KBM-7 (cell line): ENCODE measurements at places on chromosomes 7 and 10.

DNA sequence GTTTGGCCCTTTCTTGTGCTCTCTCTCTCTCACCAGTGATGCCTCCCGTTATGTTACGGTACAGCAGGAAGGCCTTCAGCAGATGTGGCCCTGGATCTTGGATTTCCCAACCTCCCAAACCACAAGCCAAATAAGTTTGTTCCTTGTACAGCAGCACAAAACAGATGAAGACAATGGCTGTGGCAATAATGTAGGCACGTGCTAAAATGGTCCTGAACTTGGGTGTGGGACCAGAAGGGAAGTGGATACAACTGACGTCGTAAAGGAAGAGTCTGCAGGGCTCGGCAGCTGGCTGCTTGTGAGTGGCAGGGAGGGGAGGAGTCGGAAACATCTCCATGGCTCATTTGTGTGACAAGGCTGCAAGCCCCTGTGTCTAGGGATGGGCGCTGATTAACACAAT, 26.8 kb downstream of the PROSER2 start:
- peak; percentile 88 for DNase-seq

- no peak for DNase-seq
Measured at GRCh38 chr10:77553966-77554365, 83.6 kb downstream of the KCNMA1 start.

GRCh38 chr10:28284126-28284525, 18.7 kb downstream of the MPP7 start:
- no peak for DNase-seq

GRCh38 chr7:150791304-150791703, 8.9 kb downstream of the TMEM176B start:
- no peak for DNase-seq

DNA sequence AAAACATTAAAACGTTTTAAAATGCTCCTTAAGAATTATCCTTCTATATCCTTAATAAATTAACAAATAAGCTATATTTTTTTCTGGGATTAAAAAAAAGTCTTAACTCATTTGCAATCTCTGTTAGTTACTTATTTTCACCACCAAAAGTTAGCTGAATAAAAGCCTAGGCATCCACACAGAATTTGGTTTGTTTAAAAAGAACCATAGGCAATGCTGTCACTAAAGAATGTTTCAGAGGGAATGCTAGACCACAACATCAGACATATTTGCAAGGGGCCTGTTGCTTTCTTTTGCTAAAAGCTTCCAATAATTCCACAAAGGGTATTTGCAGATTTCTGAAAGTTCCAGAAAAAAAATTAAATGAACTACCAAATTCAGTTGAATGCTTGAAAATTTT, 244.2 kb downstream of the POU6F2 start:
- no peak for DNase-seq

DNA sequence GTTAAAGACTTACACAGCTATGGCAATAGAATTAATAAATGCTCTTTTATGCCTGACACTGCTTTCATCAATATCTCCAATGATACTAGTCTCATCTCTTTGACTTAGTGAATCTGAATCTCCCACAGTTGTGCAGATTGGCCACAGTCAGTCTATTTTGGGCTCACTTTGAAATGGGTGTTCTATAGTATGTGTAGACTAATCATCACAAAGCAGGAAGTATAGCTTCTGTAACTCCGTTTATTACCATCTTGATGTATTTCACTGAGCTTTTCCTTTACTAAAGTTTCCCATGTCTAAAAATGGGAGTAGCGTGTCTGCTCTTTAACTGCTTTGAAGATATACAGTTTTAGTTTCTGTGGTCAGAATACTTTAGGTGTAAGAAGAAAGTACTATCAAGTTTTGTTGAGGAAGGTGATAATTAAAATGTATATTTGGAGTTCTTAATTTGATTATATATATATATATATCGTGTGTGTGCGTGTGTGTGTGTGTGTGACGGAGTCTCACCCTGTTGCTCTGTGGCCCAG, 70.1 kb downstream of the ST7 start:
- no peak for DNase-seq

GRCh38 chr10:43094085-43094484, 17.2 kb downstream of the RET start:
- DNase-seq = no peak

DNA sequence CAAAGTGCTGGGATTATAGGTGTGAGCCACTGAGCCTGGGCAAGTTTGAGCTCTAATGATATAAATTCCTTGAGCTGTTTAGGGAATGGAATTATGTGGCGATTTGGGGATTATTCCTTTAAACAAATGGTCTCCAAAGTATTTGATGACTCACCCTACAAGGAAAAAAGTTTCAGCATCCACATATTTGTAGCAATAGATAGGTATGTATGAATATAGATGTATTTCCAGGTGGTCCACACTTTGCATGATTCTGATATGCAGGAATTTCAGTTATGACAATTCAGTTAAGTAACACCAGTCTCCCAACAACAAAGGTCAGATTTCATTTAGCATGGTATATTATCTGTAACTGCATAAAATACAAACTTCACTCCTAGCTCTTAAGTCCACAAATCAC, 92.2 kb downstream of the ZNF248 start:
- DNase-seq = no peak

- DNase-seq = no peak
Measured at GRCh38 chr10:116099023-116099420, 174.0 kb downstream of the GFRA1 start.

- DNase-seq = no peak
Measured at GRCh38 chr7:116500078-116500853, 728 bp downstream of the CAV2 start.

DNA sequence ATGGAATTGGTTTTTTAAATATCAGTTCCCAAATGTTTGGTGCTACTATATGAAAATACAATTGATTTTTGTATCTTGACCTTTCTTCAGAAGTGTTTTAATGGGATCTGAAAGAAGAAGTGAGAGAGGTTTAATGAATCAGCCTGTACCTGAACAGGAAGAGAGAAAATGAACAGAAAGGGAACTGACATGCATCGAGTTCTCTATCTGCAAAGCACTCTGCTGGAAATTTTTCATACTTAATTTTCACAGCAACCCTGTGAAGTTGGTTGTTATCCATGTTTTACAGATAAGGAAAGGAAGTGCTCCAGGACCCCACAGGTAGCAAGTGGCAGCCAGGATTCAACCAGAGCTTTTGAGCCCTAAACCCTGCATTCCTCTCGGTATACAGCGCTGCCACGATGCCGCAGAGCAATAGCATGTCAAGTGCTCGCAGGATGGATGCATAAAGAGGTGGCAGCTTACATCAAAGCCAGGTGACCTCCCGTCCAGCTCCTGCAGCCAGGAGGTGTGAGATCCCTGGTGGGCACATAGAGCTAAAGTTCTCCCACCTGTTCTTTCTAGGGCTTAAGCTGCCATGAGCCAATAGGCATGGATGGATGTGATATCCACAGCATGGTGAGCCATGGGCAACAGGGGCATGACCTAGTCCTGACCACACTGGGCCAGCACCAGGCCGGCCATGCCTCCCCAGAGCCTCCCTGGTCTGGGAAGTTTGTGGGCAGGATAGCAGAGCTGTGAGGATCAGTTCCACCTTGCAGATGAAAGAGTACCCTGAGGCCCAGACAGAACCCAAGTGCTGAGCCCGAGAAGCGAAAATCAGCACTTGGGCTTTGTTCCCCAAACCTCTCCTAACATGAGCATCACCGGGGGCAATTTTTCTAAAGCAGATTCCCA, 57.2 kb downstream of the CALML3 start:
- no peak for DNase-seq

GRCh38 chr7:100691676-100692577, 2.1 kb downstream of the GIGYF1 start:
- peak; percentile 85 for DNase-seq

DNA sequence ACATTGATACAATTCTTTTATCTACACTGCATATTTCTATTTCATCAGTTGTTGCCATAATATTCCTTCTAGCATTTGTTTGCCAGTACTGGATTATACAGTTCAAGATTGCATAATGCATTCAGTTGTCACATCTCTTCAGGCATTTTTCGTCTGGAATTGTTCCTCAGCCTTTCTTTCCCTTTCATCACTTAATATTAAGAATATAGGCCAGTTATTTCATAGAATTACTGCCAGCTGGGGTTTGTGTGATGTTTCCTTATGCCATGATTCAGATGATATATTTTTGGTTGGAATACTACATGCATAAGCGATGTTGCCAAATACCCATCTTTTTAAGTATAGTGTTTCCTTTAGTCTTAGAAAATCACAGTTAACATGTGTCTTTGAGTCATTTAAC, 20.8 kb downstream of the KIFBP start:
- DNase-seq = no peak

DNA sequence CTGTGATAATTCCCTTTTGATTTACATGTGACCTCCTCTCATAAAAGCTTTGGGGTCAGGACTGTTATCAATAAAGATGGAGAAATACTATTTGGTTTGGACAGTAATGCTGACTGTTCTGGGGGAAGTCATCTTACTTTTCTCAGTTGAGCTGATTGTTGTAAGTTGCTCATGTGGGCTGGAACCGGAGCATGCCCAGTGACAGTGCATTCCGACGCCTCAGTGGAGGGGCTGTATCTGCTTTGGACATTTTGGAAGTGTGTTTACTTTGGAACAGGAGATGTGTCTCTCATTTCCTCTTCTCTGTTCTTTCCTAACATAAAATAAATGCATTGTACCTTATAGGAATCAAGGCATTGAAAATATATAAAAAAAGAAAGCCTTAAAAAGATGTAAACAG, 30.1 kb downstream of the RBM33 start:
- DNase-seq = no peak

GRCh38 chr7:29410996-29411395, 152.6 kb upstream of the PRR15 start:
- DNase-seq = no peak

GRCh38 chr10:1754506-1755153, 17.3 kb upstream of the ADARB2 start:
- DNase-seq = no peak

DNA sequence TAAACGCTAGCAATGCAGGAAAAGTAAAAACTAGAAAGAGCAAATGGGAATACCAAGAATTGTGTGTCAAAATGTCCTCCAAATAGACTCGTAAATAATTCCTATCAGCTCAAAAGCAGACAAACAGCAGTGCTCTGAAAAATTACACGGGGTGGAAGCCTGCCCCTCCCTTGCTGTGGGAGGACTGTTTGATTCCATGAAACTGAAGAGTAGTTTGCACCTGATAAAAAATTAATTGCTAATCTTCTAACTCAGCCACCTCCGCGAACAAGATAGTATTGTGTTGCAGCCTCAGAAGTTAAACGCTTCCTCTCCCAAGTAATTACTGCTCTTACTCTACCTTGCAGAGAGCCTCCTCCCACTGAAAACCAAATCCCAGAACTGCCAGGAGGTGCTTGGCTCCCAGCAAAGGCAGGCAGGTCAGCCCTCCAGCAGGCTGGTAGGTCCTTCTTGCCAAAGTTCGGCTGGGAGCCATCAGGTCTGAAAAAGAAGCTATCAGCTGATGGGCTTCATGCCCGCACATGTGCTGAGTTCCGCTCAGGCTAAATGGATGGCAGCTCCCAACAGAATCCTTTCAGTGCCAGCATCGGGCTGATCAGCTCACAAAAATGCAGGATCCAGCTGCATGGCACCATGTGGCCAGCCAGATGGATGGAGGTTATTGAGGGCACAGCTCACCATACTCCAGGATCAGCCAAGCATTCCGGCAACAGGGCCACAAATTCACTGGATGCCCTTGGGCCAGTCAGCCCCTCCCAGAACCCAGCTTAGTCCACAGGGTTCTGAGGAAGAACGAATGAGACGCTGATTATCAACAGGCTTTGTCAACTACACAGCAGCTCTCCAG, 37.1 kb downstream of the MAD1L1 start:
- no peak for DNase-seq

DNA sequence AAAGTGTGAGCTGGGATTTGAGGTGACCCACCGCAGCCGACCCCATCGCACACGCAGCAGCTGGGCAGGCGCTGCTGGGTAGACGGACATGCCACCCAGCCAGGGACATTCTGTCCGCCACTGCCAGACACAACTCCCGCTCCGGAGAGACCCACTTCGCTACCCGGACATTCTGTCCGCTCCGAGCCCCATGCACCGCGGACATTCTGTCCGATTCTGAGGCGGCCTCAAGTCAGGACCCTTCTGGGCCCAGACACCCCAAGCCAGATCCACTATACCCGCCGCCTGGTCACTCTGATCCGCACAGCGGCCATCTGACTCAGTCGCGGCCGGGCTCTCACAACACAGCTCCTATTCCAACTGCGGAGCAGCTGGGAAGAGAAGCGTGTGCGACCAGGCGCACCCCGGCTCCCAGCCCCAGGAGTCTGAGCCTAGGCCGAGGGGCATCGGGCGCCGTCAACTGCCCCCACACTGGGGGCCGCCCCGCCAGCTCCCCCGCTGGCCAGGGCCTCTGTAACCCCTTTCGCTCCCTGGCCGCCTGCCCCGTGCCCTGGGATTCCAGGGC, 763 bp downstream of the PITX3 start:
- DNase-seq = no peak

GRCh38 chr7:23011222-23011924, 2.6 kb downstream of the HYCC1 start:
- DNase-seq = peak; percentile 57

DNA sequence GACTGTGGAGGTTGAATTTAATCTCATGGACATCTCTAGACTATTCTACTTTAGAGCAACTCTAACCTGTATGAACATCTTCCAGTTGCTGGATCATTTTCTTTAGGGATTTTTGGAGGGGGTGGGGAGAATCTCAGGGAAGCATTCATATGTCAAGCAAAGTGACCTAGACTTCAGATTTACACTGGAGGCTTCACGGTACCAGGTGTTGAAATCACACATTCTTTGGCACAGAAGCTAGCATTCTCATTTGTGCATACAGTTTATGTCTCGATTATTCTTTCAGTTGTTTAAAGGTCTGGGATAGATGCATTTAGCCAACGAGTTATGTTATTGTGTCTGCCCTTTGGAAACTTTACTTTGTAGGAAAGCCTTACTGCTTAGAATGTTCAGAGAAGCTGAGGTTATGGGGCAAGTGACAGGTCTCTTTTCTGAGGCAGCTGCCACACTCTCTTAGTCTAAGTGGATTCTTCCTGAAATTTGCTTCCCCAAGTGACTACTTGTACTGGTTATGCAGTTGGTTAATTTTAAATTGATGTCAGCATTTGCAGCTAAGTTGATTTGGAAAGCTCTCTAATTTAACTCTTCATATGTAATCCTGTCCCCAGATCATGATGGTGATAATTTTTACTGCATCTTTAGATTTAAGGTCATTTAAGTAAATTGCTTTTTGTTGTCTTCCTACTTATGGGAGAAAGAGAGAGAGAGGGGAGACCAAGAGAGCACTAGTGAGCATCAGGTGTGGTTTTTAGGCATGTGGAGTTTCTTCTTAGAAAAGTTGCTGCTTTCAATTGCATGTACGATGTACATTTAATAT, 153.8 kb downstream of the PRKG1 start:
- DNase-seq = no peak

- DNase-seq = no peak
Measured at GRCh38 chr7:155340071-155340531, 42.4 kb downstream of the INSIG1 start.

DNA sequence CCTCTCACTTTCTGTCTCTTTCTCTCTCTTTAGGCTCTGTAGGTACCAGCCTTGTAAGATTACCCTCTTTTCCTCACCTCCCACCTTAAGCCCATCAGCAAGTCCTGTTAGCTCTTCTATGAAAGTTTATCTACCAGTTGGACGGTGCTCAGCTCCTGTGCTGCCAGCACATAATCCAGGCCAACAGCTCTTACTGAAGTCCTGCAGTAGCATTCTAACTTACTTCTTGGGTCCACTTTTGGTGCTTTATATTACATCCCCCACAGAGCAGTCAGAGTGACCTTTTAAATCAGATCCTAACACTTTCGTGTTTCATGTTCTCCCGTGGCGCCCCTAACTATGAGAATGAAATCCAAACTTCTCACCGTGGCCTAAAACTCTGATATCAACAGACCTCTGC, 38.9 kb upstream of the ITGA8 start:
- DNase-seq = no peak
